ENCODE measurements at places on chromosomes 7 and 10.

DNA sequence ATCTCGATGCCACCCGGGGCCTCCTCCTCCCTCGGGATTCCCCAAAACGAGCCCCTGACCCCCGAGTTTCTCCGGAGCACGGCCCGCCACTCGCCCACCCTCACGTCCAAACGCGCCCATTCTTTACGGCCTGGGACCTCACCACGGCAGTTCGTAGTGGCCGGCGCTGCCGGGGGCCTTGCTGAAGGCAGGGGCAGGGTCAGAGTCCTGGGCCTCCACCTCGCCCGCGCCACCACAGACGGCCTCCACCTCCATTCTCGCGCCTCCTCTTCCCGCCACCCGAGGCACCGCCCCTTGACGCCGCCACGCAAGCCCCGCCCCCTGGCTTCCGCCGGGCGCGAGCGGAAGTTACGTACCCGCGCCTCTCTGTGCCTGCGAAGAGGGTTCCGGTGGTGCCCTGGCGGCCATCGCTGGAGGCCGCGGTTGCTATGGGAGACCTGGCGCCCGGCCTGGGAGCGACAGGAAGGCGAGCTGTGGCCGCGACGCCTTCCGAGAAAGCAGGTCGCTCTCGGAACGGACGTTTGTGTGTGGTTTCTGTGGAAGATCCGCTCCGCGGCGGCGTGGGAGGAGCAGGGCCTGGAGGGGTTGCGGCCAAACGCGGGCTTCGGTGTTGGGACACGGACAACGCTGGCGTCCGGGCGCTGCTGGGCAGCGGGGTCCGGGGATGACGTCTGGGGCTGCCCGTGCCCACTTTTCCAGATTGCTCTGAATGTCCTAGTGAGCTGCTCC is at the start of gene RFC2:
RFC2 (minus strand) TSS at position 271 of the 729 bp plus-strand sequence; CDS start at position 255, 16 bp downstream.
- DNase-seq = peak; percentile 99

GRCh38 chr7:103338864-103339263 is 5.7 kb downstream of the DNAJC2 start:
- no peak for DNase-seq

GRCh38 chr10:75550191-75550590 is 118.8 kb downstream of the LRMDA start:
- no peak for DNase-seq

- DNase-seq = no peak
These were observed 124.0 kb downstream of the CNNM2 start for GRCh38 chr10:103042129-103042528.

- DNase-seq = no peak
These were observed 19.5 kb upstream of the CSTF2T start for GRCh38 chr10:51718804-51719291.

DNA sequence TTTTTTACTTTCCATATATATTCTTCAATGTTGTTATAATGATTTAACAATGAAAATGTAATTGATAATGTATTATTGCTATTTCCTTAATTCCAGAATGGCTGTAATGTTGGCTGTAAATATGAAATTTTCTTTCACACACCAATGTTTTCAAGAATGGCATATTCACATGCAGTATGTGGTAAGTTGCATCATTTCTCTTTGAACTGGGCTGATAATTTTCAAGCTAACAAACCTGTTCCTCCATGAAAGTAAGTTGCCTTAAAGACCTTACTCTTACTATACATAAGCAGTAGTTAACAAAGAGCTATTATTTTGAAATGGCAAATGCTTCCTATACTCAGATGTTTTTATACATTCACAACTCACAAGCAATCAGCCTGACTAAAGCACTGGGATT is 154.5 kb downstream of the TMEM168 start:
- DNase-seq = no peak

DNA sequence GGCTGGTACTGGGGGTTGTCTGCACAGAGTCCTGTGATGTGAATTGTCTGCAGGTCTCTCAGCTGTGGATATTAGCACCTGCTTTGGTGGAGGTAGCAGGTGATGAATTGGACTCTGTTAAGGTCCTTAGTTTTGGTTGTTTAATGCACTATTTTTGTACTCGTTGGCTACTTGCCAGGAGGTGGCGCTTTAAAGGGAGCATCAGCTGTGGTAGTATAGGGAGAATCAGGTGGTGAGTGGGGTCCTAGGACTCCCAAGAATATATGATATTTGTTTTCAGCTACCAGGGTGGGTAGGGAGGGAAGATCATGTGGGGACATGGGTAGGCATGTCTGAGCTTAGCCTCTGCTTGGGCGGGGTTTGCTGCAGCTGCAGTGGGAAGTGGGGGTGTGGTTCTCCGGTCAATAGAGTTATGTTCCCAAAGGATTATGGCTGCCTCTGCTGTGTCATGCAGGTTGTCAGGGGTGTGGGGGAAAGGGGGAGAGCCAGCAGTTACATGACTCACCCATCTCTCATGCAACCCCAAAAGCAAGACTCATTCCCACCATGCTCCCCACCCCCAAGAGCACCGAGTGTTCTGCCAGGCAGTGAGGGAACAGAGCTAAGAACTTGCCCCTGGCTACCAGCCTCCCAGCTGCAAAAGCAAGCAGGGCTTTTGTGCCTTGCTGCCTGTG is 53.7 kb upstream of the ZNF273 start:
- DNase-seq = no peak

DNA sequence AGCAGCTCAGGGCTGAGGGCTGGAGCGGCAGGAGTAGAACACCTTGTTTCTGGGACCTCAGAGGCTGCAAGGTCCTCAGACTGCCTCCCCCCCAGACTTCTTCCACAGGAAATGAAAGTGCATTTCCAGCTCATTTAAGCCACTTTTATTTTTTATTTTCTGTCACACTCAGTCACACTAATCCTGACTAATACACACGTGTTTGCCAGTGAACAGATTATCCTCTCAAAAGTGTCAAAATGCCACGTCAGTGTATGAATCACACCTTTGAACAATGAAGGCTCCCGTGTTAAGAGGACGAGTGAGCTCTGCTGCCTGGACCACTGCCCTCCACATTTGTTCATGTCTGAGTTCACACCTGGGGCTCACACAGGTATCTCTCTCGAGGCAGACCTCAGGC is 488.5 kb downstream of the DNAJB6 start:
- DNase-seq = no peak

DNA sequence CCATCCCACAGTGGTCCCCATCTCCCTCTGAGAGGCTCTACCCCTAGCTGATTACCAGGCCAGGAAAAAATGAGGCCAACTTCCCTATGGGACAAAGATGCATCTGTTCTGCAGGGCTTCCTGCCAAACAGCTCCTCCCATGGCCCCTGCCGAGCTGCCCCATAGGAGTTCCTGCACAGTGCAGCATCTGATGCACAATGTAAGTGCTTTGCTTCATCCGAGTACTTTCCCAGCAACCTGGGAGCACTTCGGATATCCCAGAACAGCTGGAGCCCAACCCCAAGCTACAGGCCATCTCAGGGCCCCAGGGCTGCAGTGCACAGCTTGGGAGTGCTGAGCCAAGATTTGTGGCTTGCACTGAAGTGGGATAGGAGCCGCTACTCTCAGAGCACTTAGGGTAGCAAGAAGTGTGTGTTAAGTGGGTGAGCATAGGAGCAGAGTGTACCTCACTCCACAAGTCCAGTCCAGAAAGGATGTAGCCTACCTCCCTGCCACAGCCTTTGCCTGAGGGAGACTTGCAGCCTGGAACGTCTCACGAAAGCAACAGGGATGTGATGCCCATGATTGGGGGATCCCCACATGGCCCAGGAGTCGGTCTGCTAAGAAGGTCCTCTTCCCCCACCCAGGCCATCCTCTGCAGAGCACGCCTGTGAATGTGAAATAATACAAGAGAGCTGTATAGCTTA is 209.6 kb upstream of the VWC2 start:
- DNase-seq = no peak

- no peak for DNase-seq
These were observed 152.1 kb upstream of the LYZL2 start for GRCh38 chr10:30781670-30782121.

DNA sequence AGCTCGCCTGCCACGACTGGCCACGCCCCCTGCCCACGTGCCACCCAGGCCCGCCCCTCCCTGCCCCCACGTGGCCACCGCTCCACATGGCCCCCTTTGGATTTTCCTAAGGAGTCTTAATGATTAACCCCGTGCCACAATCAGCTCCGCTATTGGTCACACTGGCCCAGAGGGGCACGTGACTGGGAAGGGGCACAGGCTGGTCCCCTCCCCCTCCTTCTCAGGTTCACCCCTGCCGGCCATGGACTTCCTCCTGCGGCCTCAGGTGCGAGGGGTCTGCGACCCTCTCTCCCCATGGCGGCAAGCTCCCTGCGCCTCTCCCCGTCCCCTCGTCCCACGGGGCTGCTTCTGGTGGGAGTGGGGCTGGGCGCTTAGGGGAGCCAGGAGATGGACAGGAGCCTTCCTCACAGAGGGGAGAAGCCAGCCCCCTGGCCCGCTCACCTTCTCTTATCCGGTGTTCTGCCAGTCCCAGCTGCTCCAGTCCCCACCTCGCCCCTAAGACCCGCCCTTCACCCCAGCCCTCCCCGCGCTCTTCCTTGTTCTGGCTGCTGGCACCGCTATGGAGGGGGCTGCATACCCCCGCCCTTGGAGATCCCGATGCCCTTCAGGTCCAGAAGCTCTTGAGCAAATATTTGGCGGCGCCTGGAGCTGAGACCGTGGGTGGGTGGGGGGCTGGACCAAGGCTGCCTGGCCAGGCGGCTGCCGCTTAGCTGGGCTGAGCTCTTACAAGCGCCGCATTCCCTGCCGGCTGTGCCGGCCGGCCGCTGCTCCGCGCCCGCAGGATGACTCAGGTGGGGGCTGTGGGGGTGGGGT is 3.2 kb downstream of the SLC4A2 start:
- peak; percentile 84 for DNase-seq

DNA sequence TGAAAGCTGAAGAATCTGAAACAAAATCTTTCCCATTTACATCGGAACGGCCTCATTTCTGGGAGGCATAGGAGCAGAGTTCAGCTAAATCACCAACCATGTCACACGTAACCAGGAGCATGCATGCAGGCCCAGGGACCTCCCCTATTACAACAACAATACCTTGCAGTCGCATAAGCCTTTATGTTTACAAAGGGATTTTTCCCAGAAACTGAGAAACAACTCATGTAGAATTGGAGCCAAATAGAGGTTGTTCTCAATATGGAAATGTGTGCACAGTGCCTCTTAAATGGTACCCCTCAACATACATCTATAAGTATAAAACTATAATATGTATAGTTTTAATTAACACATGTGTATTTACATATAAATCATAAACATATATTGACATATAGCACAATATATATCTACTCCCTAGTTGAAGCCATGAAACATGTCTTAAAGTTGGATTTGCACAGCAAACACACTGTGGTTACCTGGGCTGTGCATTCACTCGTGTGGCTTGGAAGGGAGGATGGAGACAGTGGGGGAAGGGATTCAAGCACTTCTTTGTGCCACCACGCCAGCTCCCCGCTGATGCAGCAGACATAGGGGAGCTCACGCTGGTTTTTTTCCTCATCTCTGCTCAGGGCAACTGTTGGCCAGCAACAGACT is 35.0 kb upstream of the DGKI start:
- no peak for DNase-seq

DNA sequence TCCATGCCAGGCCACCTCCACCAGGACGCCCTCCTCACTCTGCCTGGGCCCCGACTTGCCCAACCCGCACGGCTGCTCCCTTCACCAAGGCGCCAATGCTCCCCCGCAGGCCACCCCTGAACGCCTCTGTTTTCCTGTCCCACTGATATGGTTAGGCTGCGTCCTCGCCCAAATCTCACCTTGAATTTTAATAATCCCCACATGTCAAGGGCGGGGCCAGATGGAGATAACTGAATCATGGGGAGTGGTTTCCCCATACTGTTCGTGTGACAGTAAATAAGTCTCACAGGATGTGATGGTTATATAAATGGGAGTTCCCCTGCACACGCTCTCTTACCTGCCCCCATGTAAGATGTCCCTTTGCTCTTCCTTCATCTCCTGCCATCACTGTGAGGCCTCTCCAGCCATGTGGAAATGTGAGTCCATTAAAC is 29.8 kb downstream of the RSU1 start:
- DNase-seq = no peak

- DNase-seq = no peak
These were observed 436.2 kb downstream of the KCNMA1 start for GRCh38 chr10:77201135-77202106.

GRCh38 chr10:113665806-113666354 is 2.0 kb upstream of the NRAP start:
- DNase-seq = peak; percentile 67

GRCh38 chr10:35887685-35888084 is 245.6 kb upstream of the FZD8 start:
- no peak for DNase-seq

GRCh38 chr10:43187213-43187612 is 49.0 kb downstream of the CSGALNACT2 start:
- no peak for DNase-seq

- DNase-seq = no peak
These were observed 1407.5 kb upstream of the LRRTM3 start for GRCh38 chr10:65518379-65518778.

- no peak for DNase-seq
These were observed 292.9 kb upstream of the NPVF start for GRCh38 chr7:25521236-25521635.

GRCh38 chr7:8629504-8629903 is 196.1 kb downstream of the NXPH1 start:
- DNase-seq = no peak

GRCh38 chr10:110755781-110756180 is 111.6 kb downstream of the RBM20 start:
- no peak for DNase-seq

GRCh38 chr7:36013246-36014014 is 139.6 kb upstream of the EEPD1 start:
- DNase-seq = no peak

Measured in AG08396 (cell line).